RWPE1 (cell line): ENCODE measurements at places on chromosomes 1 and 21.
A peak's percentile ranks its signal among the peaks of the same experiment; 100 is the strongest.

DNA sequence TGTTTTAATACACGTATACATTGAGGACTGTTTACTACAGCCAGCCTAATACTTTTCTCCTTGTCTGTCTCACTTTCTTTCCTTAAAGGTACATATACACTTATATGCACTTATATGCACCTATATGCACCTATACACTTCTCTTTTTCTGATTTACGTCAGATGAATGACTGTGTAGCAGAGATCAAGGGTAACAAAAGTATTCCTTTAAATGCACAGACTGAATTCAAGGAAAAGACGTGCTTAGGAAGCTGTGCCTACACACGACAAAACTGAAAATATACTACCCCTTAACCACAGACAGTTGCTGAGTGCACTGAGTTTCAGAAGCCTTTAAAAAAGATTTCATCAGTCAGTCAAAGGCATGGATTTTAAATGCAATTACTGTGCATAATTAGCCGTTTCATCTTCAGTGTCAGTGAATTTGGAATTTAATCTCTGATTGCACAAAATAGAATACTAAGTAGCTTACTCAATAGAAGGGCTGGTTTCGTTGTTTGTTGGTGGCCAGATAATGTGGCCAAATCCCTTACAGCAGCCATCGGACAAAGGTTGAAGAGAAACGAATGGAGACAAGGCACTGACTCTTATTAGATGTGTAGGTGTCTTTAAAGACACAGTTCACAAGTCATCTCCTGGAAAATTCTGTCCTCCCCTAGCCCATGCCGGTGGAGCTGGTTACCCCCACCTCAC is 38.3 kb upstream of the TARBP1 start:
- no peak for DNase-seq

DNA sequence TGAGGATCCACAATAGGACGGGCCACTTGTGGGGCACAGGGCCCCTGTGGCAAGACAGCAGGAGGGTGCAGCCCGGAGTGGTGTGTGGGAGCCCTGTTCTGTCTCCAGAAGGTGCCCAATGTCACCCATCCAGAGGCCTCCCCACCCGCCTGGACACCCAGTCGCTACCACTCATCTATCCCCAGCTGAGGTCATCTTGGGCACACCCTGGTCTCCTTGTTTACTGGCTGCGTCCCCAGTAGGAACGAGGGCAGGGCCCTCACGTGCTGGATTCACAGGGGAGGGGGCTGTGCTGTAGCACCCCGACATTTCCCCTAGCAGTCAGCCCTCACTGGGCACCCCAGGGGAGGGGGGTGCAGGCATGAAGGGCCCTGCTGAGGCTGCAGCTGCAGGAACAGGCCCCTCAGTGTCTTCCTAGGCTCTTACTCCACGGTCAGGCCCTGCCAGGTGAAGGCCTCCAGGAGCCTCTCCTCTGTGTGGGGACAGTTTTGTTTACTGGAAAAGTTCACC is 2.3 kb upstream of the TNNT2 start:
- no peak for DNase-seq

DNA sequence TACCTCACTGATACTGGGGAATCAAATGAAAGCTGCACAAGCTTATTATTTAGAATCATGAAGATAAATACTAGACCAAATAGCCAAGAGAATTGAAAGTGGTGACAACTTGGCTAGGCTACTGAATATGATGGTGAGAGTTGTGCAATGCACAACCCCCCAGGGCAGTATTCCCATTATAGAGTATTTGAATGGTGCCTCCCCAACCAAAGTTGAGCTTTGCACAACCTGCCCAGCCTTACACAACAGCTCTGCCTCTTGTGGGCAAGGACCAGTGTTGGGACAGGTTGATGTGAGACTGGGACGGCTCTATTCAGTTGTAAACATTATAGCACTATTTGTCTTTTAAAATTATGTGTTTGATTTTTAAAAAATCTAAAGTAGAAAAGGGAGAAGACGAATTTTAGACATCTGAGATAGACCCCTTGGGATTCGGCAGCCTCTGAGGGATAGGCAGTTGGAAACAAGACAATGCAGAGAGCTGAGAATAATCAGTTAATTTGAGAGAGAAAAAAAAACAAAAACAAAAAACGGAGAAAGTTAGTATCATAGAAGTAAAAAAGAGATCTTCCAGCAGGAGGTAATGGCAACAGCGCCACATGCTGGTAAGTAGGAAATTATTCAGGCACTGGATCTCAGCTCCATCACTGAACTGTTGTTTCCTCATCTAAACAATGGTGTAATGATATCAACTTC is 91.0 kb upstream of the KCNA3 start:
- peak; percentile 56 for DNase-seq

DNA sequence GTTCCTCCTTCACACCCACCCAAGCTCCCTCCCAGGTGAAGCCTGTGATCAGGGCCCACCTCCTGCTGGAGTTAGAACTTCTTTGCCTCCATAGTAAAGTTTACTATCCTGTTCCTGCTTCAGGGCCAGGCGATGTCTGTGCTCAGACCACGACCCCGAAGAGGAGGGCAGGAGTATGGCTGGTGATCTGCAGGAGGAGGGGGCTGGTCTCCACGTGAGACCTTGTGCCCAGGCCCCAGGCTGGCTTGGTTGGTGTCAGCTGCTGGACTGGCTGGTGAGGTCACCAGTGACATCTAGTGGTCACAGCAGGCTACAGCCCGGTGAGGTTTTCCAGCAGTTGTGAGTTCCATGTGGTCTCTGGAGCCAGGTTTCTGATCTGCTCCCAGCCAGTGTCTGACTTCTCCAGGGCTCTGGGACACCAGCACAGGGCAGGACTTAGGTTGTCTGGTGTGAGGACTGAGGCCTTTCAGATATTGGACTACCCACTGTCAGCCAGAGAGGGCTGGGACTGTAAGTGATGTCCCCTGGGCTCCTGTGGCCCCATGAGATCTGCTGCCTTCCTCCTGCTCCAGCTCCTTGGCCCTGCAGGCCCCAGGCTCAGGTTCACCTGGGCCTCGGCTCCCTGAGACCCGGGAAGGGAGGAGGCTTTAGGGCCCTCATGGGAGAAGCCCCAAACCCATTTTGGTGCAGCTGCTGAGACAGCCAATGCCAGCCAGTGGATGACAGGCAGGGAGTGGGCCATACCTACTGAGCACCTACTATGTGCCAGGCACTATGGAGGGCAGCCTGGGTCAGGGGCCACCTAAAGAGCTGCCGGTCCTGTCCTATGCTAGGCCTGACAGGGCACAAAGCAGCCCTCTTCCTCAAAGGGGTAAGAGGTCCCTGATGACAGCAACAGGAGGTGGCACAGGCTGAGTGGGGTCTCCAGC is 6.0 kb upstream of the UBL4B start:
- DNase-seq: peak; percentile 84

DNA sequence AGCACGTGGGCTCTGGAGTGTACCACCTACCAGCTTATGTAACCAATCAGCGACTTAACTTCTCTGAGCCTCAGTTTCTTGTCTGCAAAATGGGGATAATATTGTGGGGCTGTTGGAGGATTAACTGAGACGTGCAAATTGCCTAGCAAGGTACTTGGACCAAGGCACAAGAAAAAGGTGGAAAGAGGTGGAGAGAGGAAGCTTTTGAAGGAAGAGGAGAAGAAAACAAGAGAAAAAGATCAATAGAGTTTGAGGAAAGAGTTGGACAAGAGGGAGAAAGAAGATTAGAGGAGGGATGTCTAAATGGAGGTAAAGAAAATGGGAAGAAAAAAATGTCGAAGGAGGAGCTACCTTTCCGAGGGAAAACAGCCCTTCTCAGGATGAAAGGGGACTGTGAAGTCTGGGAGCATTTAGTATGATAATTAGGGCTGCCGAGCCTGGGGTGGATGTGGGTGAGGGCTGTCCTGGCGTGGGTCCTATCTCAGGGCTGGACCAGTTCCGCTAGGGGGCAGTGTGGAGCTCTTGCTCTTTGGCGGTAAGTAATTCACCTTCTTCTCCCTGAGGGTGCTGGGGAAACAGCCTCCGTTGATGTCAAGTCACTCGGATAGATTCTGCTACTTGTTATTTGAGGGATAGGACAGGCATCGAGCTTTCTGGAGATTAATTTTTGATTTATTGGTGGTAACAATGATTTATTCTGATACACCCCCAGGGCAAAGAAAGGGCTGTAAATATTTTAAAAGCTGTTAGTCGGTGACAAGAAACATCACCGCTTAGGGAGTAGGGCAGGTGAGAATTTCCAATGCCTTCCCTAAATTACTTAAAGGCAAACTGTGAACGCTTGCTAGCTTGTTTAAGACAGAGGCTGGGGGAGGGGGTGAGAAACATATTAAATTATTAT is 79.0 kb upstream of the NFASC start:
- DNase-seq: peak; percentile 77

DNA sequence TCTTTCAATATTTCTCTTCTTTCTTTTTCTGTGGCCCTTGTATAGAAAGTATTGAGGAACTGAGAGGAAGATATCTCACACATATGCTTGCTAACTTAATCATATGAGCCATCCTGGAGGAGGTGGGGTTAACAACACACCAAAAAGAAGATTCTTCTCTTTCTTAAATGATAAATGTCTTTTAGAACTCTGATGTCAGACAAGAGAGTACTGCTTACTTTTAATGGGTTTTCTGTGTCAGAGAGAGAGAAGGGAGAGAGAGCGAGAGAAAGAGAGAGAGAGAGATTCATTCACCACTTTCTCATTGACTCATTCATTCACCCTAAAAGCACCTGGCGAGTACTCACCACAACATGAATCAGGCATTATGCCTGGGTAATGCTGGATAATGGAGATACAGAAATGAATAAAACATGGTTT is 250.3 kb upstream of the SGIP1 start:
- DNase-seq: peak; percentile 17

DNA sequence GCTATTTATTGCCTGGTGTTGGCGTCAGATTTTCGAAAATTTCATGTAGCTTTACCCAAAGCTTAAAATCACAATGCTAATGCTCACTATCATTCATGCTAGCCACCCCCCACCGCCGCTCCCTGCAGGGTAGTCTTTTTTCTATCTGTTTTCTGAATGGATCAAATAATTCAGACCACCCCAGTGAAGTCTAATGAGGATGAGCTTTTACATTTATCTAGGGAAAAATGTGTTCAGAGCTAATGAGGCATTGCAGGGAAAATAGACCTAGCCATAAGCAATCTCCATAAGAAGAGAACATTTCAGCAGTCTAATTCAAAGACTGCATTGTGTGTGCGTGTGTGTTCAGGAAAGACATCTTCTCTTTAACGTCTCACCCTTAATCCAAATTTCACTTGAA is 533.0 kb upstream of the PRMT6 start:
- no peak for DNase-seq

DNA sequence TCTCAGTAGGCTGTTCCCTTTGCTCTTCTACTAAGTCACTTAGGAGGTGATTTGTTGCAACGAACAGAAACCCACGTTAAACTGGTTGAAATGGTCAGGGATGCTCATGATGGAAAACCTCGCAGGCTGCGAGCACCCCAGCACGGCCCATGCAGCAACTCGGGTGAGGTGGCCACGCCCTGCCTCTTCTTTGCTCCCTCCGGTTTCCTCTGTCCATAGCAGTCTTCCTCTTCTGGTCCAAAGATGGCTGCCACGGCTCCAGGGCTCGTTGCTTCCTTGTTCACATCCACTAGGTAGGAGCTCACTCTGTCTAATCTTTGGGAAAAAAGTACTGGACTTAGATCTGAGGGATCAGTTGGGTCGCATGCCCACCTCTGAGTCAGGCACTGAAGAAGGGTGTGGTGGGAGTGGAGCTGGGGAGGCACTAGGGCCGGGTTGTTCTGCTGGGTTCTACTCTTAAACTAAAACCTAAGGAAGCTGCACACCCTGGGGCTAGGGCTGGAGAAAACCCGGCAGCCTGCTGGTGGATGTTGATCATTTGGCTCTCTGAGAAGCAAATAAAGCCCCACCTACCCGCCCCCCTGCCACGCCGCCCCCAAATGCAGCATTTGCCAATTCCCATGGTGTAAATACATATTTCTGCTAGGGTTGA is 31.0 kb downstream of the KAZN start:
- no peak for DNase-seq

DNA sequence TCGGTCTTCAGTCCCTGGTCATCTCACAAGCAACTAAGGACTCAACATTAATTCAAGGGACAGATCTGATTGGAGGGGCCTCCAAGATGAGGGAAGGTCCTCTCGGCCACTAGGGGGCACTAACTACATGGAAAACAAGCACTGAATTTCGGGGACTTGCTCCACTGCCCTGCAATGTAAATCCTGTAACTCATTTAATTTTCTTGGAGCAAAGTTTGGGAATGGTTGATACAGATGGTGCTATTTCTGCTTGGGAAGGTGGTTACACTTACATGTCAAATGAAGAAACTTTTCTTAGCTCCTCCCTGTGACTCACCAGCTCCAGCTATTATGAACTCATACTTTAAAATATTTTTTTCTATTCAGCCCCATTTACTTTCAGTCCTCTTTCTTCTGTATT is 97.4 kb upstream of the KCNJ15 start:
- DNase-seq: peak; percentile 50

DNA sequence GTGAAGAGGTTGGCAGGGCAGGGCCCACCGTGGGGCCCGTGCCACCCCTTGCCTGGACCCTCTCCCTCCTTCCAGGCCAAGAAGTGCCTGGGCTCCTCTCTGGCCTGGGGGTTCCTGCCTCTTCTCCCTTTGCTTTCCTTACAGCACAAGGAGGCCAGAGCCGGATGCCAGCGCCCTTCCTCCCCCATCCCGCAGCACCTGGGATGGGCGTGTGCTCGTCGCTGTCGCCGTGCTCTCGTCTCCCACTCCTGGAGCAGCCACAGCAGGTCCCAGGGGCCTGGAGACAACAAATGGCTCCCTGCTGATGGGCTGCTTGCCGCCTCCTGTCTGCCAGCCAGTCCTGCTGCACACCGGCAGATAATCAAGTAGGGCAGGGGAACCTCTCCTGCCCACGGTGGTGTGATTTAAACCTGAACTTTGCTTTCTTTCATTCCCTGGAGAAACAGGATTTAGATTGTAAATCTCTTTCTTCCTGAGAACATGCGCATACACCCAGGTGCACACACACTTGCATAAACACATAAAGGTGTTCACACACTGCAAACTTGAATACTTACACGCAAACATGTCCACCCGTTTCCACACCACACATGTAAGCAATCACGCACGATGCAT is 50.8 kb upstream of the POU3F1 start:
- no peak for DNase-seq

GRCh38 chr1:151799179-151800022 is 5.8 kb downstream of the LINGO4 start:
- DNase-seq: no peak

- no peak for DNase-seq
Measured at GRCh38 chr1:210690236-210690635, 361.5 kb downstream of the HHAT start.

DNA sequence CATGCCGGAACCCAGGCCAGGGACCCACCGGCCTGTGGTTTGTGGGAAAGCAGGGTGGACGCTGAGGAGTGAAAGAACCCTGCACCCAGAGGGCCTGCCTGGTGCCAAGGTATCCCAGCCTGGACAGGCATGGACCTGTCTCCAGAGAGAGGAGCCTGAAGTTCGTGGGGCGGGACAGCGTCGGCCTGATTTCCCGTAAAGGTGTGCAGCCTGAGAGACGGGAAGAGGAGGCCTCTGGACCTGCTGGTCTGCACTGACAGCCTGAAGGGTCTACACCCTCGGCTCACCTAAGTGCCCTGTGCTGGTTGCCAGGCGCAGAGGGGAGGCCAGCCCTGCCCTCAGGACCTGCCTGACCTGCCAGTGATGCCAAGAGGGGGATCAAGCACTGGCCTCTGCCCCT is 18.5 kb downstream of the CSF1 start:
- DNase-seq: peak; percentile 50

GRCh38 chr1:110017792-110018191 is 16.6 kb upstream of the STRIP1 start:
- DNase-seq: no peak

GRCh38 chr1:150574260-150575071 is 4.9 kb downstream of the MCL1 start:
- no peak for DNase-seq

- no peak for DNase-seq
Measured at GRCh38 chr1:54012008-54012325, 6.0 kb downstream of the LDLRAD1 start.

- DNase-seq: no peak
Measured at GRCh38 chr21:37538971-37539590, 172.5 kb downstream of the DYRK1A start.
